Tongue (tissue), 3 donors: ENCODE measurements at places on chromosomes 2 and 18. TPM values are rescaled to one million over a fixed set of nuclear protein-coding genes. Genes with fewer than 3 reads are reported as not detected.

DNA sequence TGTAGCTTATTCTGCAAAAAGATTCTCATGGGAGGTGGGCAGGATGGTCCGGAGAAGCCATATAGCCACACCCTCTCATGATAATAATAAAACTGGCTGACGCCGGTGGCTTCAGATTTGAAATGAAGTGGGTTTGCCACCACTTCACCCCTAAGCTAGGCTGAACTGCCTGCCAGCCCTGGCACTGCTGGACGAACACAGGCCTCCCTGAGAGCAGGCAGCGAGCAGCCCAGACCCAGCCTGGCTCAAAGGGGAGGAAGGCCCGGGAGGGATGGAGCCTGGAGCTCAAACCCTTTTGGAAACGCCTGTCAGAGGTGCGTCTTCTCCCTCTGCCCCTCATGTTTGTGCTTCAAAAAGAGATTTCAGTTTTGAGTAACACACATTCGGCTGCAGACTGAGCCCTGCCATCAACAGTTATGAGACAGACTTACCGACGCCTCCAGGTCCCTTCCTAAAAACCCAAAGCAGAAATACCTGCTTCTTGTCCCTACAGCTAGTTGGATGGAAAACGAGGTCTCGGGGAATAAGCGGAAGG lies 71.1 kb upstream of the HPCAL1 start:
- DNase-seq: no peak

DNA sequence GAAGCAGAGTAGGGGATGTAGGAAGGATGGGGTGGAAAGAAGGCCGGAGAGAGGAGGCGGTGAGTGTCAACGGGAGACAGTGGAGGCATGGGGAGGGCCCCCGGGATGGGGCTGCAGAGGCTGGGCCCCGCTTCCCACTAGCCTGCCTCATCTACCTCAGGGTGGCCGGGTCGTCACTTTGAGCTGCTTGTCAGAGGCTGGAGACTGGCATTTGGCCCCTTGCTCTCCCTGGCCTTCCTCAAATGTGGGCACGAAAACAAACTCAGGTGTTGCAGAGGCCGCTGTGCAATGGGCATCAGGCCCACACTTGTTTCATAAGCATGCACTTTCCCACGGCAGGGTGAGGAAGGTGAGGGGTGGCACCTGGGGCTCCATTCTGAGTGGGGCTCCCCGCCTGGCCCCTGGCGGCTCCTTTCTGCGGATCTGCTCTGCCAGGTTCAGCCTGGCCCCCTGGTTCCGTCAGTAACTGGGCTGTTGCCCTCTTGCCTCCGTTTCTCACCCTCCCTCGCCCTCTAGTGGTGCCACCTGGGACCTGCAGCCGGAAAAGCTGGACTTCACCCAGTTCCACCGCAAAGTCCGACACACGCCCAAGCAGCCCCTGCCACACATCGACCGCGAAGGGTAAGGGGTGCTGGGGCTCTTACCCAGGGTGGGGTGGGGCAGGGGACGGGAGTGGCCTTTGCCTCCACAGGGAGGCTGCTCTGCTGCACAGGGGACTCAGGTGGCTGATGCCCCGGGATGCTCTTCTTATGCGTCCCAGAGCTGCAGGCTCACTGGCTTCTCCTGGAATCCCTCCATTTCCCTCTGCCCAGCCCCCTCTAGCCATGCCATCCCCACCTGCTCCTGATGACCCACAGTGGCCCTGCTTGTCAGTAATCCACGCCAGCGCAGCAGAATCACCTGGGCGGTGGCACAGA lies 125.4 kb downstream of the CTIF start:
- peak; percentile 67 for DNase-seq

GRCh38 chr2:63589148-63589958 lies 590 bp downstream of the MDH1 start:
- peak; percentile 9 for DNase-seq

- peak; percentile 24 for DNase-seq
Observed at GRCh38 chr2:39664888-39665591, 677 bp upstream of the TMEM178A start.

GRCh38 chr18:63454497-63454896 lies 22.3 kb upstream of the SERPINB5 start:
- no peak for DNase-seq

DNA sequence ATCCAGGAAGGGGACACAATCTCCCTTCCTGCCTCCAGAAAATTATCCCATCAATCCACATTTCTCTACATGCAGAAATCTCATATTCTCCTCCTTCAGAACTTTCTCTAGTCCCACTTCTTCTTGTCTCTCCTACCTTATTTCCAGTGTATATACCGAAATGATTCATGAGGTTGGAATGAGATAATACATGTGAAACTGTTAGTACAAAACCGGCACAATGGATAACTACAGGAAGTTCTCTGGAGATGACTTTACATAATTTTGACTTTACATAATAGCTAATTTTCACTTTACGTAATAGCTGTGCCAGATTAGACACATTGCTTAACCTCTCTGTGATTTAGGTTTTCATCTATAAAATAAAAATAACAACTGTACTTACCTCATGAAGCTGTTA lies 801.3 kb downstream of the ERBB4 start:
- DNase-seq: no peak

DNA sequence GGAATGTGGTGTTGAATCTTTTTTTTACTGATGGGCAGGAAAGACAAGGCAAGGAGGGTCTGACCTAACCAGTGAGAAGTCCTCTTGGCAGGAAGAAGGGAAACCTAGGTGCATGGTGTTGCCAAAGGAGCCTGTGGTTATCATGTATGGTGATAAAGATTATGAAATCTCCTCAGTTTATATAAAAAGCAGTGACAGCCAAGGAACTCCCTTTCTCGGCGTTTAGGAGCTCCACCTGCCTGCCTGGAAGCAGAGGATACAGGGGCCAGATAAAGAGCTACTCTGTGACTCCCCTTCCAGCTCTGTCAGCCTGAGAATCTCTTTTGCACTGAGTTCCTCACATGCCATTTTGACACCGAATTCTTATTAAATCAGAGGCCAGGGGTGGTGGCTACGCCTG lies 26.1 kb downstream of the COLEC12 start:
- no peak for DNase-seq

DNA sequence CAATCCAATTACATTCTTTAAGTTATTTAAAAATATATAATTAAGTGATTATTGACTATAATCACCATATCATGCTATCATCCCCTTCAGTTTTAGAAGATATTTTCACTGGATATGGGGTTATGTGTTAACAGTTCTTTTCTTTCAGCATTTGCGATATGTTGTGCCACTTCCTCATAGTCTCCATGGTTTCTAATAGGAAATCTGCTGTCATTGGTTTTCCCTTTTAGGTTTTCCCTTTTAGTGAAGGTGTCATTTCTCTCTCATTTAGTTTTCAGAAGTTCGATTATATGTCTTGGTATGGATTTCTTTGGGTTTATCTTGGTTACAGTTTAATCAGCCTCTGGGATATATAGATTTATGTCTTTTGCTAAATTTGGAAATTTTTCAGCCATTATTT lies 34.8 kb upstream of the EPG5 start:
- DNase-seq: no peak

DNA sequence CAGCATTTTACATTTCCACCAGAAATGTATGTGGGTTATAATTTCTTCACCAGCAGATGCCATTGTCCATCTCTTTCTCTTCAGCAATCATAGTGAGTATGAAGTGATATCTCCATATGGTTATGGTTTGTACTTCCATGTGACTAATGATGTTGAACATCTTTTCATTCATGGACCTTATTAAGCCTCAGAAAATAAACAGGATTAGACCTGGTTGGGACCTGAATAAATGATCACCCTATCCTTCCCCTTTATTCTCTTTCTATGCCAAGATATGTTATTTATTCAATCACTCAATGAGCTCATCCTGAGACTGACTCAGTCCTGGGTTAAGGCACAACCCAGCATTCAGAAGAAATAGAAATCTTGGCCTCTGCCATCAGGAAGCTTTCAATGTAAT lies 86.6 kb downstream of the ANTXR1 start:
- no peak for DNase-seq

- DNase-seq: no peak
Observed at GRCh38 chr2:215145611-215146010, 7.2 kb upstream of the ABCA12 start.

DNA sequence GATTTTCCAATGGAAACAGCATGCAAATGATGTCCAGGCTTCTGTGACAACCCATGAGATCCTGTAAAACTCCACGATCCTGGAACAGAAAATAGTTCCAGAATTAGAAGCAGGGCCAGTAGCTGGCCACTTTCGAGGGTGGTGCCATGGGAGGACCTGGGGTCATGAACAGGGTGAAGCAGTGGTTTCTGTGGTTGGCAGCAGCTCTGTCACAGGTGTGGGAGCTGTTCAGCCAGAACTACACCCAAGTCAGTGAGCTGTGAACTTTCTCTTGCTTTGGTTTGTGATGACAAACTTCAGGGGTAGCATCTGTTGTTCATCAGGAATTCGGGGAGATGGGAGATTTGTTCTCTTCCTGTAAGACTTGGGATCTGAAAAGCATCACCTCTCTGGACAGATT lies 314.4 kb upstream of the NT5C1B start:
- peak; percentile 44 for DNase-seq

DNA sequence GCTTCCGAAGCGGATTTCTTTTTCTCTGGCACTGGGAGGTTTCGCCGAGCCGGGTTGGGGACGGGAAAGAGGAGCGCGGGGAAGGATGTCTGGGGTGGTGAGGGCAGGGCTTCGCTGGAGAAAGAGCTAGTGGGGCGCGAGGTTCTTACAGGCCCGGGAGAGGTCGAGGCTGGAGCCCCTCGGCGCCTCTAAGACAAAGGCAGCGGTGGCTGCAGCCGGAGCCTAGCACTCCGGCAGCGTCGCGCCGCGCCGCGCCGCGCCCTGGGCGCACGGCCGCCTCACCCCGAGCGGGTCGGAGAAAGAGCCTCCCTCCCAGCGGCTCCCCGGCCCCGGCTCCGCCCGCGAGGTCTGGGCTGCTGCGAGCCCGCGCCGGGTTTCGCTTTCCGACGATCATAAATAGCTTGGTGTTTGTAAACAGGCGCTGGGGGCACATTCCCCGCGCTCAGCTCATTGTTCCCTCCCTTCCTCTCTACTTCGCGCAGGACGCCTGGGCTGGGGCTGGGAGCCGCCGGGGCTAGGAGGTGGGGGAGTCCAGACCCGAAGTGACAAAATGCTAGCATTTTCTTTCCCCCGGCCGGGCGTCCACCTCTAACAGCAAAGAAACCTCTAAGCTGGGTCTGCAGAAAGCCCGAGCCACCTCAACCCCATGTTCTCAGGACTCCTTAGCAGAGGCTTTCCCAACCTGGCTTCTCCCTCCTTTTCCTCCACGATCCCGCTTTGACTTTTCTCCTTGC lies 813 bp upstream of the MEIS1 start:
- DNase-seq: peak; percentile 82

GRCh38 chr2:38243186-38243880 lies 133.7 kb downstream of the ATL2 start:
- no peak for DNase-seq

Gene TXNDC2
- total RNA-seq: not detected

Gene CD8B2
- total RNA-seq: not detected

Gene MZT2B
- total RNA-seq: 106 TPM

Gene C2orf78
- total RNA-seq: not detected

Gene TNS1
- total RNA-seq: 196 TPM

Gene TRAF3IP1
- 3.5 TPM for total RNA-seq

Gene ZSWIM2
- not detected for total RNA-seq

Gene TSHZ1
- total RNA-seq: 16.3 TPM

Gene AGFG1
- 35.9 TPM for total RNA-seq
